H7 (cell line): ENCODE measurements at places on chromosomes 1 and 21.

DNA sequence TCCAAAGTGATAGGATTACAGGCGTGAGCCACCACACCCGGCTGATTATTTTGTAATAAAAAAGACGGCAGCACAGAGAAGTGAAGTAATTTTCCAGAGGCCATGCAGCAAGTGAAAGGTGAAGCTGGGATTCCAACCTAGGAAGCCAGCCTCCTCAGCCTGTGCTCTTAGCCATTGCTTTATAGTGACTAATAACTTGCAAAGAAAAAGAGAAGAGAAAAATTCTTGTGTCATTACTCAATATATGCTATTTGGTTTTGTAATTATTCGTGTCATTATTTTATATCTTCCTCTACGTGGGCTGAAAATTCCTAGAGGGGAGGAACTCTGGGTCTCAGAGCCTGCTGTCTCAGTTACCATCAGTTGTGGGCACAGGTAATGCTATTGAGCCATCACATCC is 1.6 kb upstream of the IER5 start:
- no peak for DNase-seq

- no peak for DNase-seq
Measured at GRCh38 chr1:101183388-101183699, 53.5 kb upstream of the S1PR1 start.

DNA sequence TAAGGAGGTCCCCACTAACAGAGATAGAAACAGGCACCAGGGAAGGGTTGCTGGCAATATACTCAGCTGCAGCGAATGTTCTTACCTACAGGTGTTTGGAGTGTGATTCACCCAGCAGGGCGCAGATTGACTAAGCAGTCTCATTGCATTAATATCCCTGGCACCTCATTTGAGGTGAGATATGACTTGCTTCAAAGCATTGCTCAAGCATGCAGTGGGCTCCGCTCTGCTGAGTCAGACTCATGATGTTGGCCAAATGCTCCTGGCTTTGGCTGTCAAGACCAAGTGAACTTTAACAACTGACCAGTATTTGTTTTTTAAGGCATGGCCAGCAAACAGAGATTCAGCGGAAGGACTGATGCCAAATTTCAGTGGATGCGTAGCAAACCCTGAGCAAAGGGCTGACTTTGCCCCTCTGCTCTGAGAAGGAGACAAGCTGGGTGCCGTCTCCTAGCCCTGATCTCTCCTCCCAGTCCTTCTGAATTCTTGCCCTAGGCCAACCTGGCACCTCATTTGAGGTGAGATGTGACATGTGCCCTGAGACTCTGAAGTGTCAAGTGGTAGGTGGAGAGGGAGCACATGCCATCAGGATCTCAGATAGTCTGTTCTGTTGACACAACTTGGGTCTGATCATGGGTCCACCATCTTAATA is 187.1 kb upstream of the COA6 start:
- DNase-seq: no peak

DNA sequence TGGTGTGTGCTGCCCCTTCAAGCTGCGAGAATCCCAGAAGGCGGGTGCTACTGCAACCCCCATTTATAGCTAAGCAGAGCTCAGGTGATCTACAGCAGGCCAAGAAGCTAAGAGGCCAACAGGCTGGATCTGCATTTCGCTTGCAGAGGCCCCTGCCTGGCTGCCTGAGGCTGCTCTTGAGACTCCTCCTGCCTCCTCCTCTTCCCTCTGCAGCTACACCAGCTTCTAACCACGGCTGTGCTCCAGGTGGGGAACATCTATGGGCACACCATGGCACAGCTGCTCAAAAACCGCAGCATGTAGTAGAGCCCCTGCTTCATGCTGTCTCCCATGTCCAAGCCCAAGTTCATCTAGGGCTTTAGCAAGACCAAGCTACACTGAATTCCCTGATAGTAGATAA is 72.9 kb upstream of the ZNF678 start:
- no peak for DNase-seq

- peak; percentile 84 for DNase-seq
Measured at GRCh38 chr1:156114919-156115513, 505 bp downstream of the LMNA start.

GRCh38 chr1:159897962-159898361 is 2.0 kb downstream of the CFAP45 start:
- DNase-seq: no peak

- DNase-seq: no peak
Measured at GRCh38 chr1:211713231-211713630, 37.8 kb upstream of the NEK2 start.

DNA sequence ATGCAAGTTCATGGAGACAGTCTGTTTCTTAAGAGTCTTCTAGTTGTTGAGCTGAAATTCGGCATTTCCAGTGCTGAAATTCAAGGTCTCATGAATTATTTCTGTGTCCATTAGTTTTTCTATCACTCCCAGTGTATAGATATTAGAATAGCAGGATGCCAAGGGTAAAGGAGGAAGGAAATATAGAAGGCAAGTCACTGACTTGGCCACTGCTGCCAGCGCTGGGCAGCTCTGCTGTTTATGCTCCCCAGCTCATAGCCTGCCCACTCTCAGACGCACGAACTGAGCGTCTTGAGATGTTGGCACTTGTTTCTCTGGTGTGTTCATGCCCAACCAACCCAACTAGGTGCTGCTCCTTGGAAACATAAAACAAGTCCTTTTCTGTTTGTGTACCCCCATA is 110.1 kb downstream of the SLC45A1 start:
- no peak for DNase-seq
